NCI-H446 (cell line): ENCODE measurements at places on chromosomes 1 and 21.

- peak; percentile 74 for DNase-seq
These were observed 6.6 kb upstream of the NUP133 start for GRCh38 chr1:229514578-229515275.

GRCh38 chr1:19331262-19331878, 19.2 kb downstream of the SLC66A1 start:
- DNase-seq, result no peak

DNA sequence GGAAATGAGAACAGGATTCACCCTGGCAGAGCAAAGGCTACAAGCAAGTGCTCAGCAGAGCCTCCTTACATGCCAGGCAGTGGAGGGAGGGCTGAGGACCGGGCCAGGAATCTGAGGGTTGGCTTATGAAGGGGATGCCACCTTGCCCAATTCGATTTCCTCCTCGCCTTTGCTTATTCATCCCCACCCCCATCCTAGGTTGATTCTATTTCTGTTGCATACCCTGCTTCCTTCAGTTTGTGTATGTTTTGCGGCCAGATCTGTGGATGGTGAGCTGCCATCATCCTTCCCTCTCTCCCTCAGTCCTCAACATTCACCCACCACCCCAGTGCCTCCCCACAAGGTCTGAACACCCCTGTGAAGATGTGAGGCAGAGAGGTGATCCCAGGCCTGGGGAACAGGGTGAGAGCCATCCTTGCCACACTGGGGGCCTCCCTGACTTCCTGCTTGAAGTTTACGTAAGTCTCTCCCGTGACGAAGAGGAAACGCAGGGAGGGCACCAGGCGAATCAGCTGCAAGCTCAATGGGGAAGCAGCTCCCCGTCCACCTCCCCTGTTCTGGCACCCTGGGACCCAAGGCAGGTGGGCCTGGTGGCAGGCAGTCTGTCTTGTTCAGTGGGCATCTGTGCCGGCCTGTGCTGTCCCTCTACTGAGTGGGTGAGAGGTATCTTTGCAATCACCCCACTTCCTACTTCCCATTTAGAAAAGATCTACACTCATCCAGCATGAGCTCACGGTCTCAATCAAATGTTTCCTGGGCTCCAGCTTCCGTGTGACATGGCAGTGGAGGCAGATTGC, 50.6 kb upstream of the CNTN2 start:
- no peak for DNase-seq

- no peak for DNase-seq
These were observed 14.0 kb downstream of the AK2 start for GRCh38 chr1:33022650-33023200.

- no peak for DNase-seq
These were observed 150.3 kb downstream of the EDEM3 start for GRCh38 chr1:184604152-184604900.

GRCh38 chr1:56057466-56058405, 521.6 kb downstream of the PLPP3 start:
- no peak for DNase-seq

GRCh38 chr1:183090391-183091006, 67.3 kb downstream of the LAMC1 start:
- DNase-seq, result peak; percentile 86

GRCh38 chr1:16266411-16267118, 29.6 kb upstream of the CPLANE2 start:
- no peak for DNase-seq

GRCh38 chr1:7299329-7299799, 471.7 kb upstream of the VAMP3 start:
- peak; percentile 45 for DNase-seq

GRCh38 chr1:199612976-199613774, 414.3 kb upstream of the NR5A2 start:
- no peak for DNase-seq

- DNase-seq, result peak; percentile 79
These were observed 32.0 kb upstream of the ATP5PO start for GRCh38 chr21:33947451-33948095.

- no peak for DNase-seq
These were observed 17.9 kb upstream of the FMOD start for GRCh38 chr1:203368624-203369451.

DNA sequence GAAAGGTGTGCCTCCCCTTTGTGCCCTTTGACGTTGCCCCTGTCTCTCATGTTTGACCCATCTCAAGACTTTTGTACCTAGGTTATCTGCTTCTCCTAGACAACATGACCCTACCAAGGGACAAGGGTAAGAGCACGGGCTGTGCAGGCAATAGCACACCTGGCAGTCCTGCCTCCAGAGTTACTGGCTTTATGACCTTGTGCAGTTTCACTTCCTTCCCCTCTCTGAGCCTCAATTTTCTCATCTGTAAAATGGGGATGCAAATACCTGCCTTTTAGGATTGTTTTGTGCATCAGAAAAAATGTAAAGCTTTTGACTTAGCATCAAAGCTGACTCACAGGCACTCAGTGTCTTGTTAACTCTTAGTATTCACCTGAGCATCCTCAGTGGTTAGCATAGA, 36.4 kb downstream of the ELK4 start:
- DNase-seq, result no peak

- DNase-seq, result no peak
These were observed 60.4 kb downstream of the SEC16B start for GRCh38 chr1:177909416-177909815.

- DNase-seq, result no peak
These were observed 210.3 kb downstream of the KCTD3 start for GRCh38 chr1:215777370-215777925.

- DNase-seq, result no peak
These were observed 111.4 kb upstream of the CDC42BPA start for GRCh38 chr1:227429447-227430359.
